ENCODE measurements at places on chromosomes 12 and 14. TPM values are rescaled to one million over a fixed set of nuclear protein-coding genes. Genes with fewer than 3 reads are reported as not detected.

PLXNC1 gene
- 55.9 TPM for total RNA-seq

GPR135 gene
- total RNA-seq, result 2.6 TPM

CDC42BPB gene
- total RNA-seq, result 79.8 TPM

P3H3 gene
- total RNA-seq, result 18.2 TPM

MMP19 gene
- total RNA-seq, result 49.3 TPM

PGF gene
- total RNA-seq, result 4.6 TPM

DNA sequence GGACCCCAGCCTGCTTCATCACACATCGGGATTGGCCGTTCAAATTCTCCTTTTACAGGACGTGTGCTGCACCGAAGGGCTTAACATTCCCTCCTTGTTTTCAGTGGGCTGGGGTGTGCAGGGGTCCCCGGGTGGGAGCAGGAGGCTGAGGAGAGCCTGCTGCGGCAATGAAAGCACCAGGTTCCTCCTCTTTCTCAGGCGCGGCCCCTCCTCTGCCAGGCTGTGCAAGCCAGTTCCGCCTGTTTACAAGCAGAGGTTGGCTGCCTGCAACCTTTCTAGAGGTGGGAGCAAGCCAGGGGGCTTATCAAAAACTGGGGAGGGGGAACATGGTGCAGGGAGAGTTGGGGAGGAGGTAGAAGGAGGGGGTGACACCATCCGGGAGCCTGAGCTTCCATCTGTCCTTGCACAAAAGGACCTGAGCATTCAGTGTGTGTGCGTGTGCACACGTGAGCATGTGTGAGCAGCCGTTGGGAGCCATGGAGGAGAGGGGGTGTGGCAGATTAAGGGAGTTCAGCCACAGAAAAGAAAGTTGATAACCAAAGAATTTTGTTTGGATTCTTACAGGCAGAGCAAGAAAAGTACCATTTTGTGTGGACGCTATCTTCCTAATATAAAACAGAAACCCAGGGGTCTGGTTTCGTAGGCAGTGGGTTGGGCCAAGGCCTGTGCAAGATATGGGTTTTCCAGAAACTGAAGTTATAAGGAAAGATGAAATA is 108.8 kb upstream of the RFLNA start:
- H3K36me3 ChIP-seq, result no peaks in the 10 kb centered on the region
- peaks cover 13% of the 10 kb centered on the region for H3K4me1 ChIP-seq
- H3K27ac ChIP-seq, result no peak overlapping the region
- no peak for DNase-seq
- no peaks in the 10 kb centered on the region for H3K27me3 ChIP-seq

- H3K27me3 ChIP-seq, result no peaks in the 10 kb centered on the region
- no peak for DNase-seq
- no peaks in the 10 kb centered on the region for H3K4me1 ChIP-seq
- no peaks in the 10 kb centered on the region for H3K36me3 ChIP-seq
- H3K27ac ChIP-seq, result no peak overlapping the region
- H3K4me3 ChIP-seq, result no peak overlapping the region
These were observed 138.7 kb downstream of the PDE3A start for GRCh38 chr12:20507056-20507455.

DNA sequence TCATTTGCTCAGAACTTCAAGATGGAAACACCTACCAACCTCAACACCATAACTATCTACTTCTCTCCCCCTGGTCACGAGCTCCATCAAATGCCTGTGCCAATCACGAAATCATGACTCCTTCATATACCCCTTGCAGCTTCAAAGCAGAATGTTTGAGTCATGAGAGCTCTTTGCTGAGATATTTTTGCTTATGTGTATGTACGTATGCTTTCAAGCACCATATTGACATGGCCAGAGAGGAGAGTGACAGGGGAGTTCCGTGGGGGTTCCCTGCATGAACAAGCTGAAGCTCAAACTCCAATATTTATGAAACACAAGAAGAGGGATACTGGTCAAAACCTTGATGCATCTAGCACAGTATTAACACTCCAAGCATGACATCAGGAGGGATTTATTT is 374.4 kb downstream of the DPF3 start:
- no peaks in the 10 kb centered on the region for H3K36me3 ChIP-seq
- H3K27ac ChIP-seq, result no peak overlapping the region
- no peaks in the 10 kb centered on the region for H3K27me3 ChIP-seq
- H3K4me3 ChIP-seq, result no peak overlapping the region
- no peaks in the 10 kb centered on the region for H3K4me1 ChIP-seq

DNA sequence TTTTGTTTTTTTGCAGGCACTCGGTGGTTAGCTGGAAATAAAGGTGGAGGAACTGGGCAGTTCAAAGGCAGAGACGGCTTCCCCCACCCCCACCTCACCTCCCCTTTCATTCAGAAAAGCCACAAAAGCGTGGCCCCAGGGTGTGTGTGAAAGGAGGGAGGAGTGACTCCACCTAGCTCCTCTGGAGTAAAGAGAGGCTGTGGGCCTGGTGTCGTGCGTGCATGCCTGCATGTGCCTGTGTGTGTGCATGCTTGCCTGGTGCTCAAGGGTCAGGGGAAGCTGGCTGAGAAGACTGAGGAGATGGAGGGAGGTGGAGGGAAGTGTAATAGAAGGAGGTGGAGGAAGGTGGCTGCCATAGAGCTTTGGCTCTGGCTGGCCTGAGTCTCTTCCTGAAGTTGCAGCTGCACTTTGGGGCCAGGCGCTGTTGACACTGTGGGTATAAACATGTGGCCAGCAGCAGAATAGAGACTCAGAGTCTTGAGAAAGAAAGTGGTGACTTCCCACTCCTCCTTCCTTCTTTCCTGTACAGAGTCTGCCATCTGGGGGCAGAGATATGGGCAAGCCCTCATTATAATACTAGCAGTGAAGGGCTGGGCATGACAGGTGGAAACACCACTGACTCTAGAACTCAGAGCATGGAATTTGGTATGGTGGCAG is 36.9 kb upstream of the SINHCAF start:
- no peaks in the 10 kb centered on the region for H3K4me1 ChIP-seq
- no peaks in the 10 kb centered on the region for H3K27me3 ChIP-seq
- H3K4me3 ChIP-seq, result no peak overlapping the region
- no peak overlapping the region for H3K27ac ChIP-seq

GRCh38 chr12:69501154-69501895 is 31.1 kb downstream of the FRS2 start:
- H3K27ac ChIP-seq, result no peak overlapping the region
- no peak for DNase-seq
- H3K27me3 ChIP-seq, result no peaks in the 10 kb centered on the region
- no peaks in the 10 kb centered on the region for H3K36me3 ChIP-seq
- H3K4me3 ChIP-seq, result no peak overlapping the region
- peaks cover 10% of the 10 kb centered on the region for H3K4me1 ChIP-seq

- no peak overlapping the region for H3K27ac ChIP-seq
- no peak overlapping the region for H3K4me3 ChIP-seq
- no peaks in the 10 kb centered on the region for H3K4me1 ChIP-seq
- peaks cover 26% of the 10 kb centered on the region for H3K27me3 ChIP-seq
- H3K36me3 ChIP-seq, result no peaks in the 10 kb centered on the region
- DNase-seq, result no peak
These were observed 159.9 kb downstream of the EGLN3 start for GRCh38 chr14:33790996-33791395.

DNA sequence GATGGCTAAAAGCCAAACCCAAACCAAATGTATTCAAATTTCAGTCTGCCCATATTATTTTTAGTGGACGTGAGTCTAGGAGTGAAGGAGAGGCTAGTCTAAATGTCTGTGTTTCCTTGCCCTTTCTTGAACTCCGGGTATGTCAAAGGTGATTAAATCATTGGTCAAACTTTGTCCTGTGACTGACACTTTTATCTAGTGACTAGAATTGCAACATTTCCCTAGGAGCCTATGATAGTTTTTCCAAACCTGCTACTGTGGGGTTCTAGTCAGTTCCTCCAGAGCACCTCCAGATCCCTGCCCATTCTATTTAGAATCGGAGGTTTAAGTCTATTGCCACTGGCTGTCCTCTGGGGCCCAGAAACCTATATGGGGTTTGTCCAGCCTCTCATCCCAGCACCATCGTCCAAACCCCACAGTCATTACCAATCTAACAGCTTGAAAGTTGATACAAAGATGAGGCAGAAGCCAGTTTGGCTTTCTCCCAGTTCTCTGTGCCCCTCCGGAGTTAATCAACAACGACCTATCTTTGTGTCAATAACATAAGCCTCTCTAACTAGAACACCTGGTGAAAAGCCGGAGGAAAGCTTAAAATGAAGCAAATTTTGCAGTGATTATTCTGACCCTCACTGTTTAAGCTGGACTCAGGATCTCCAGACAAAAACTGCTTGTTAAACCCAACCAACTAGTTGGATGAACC is 306.7 kb downstream of the ZFP36L1 start:
- no peak overlapping the region for H3K4me3 ChIP-seq
- no peaks in the 10 kb centered on the region for H3K27me3 ChIP-seq
- no peaks in the 10 kb centered on the region for H3K4me1 ChIP-seq
- H3K36me3 ChIP-seq, result no peaks in the 10 kb centered on the region
- DNase-seq, result no peak

DNA sequence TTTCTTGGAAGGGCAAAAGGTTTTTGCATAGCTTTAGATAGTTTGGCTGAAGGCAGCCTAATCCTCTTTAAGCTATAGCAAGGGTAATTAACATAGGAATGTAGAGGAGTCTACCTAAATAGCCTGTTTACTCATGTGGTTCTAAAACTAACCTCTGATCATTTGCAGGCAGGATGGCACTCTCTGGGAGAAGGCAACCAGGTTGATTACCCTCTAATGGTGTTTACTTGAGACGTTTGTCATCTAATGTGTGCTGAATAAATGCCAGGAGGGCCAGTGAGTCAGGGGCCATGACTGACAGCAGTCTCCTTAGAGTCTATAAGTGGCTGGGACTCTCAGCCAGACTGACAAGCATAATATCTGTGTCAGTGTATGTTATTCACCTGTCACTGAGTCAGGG is 286.4 kb downstream of the PCNX1 start:
- H3K4me1 ChIP-seq, result no peaks in the 10 kb centered on the region
- no peak for DNase-seq
- no peak overlapping the region for H3K4me3 ChIP-seq
- H3K36me3 ChIP-seq, result no peaks in the 10 kb centered on the region
- no peak overlapping the region for H3K27ac ChIP-seq
- no peaks in the 10 kb centered on the region for H3K27me3 ChIP-seq

- no peak overlapping the region for H3K27ac ChIP-seq
- H3K27me3 ChIP-seq, result no peaks in the 10 kb centered on the region
- no peaks in the 10 kb centered on the region for H3K36me3 ChIP-seq
These were observed 405.9 kb downstream of the TMTC2 start for GRCh38 chr12:83092606-83093005.

DNA sequence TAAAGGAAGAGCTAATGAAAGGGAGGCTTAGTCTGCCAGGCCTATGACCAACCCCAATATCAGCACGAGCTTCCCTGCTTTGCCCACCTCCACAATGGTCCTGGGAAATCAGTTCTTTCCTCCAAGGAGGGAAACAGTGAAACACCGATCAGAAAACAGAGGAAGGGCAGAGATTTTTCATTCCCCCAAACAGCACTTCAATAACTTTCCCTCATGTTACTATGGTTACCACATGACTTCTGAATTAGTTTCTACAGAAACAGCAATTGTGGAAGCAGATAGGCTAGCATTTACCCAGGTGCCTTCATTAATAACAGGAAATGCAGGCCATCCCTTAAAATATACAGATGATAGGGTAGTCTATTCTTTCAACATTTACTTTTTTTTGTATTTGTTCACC is 35.9 kb downstream of the TRIM9 start:
- H3K27ac ChIP-seq, result no peak overlapping the region
- H3K36me3 ChIP-seq, result no peaks in the 10 kb centered on the region
- H3K4me3 ChIP-seq, result no peak overlapping the region
- no peak for DNase-seq
- H3K27me3 ChIP-seq, result no peaks in the 10 kb centered on the region

DNA sequence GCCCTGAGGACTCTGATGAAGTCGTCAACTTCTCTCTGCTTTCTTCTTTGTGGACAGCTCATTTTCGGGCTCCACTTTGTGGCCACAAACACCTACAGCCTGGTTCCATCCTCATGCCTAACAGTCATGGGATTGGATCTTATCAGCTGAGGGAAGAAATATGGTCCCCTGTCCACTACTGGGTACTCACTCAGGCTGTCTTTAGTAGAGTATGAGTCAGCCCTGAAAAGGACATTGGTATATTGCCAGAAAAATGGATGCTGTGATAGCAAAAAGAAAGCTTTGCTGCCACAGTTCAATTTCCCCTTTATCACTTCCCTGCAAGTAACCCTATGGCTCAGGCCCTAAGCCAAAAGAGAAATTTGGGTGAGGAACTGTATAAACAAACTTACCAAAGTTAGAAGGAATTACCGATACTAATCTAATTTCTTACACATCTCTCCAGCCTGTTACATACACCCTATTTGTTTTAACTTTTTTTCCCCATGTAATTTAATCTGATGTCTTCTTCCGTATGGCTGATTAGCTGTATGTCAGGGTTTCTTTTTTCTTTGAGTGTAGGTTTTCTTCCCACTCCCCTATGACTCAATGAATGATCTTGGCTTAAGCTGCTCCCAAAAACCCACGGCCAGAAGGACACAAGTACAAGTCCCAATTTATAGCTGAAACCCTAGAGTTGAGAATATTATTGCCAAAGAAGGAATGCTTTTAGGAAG is 29.1 kb downstream of the MTHFD1 start:
- DNase-seq, result no peak
- H3K36me3 ChIP-seq, result no peaks in the 10 kb centered on the region
- H3K4me3 ChIP-seq, result no peak overlapping the region
- H3K27ac ChIP-seq, result no peak overlapping the region
- H3K4me1 ChIP-seq, result no peaks in the 10 kb centered on the region

DNA sequence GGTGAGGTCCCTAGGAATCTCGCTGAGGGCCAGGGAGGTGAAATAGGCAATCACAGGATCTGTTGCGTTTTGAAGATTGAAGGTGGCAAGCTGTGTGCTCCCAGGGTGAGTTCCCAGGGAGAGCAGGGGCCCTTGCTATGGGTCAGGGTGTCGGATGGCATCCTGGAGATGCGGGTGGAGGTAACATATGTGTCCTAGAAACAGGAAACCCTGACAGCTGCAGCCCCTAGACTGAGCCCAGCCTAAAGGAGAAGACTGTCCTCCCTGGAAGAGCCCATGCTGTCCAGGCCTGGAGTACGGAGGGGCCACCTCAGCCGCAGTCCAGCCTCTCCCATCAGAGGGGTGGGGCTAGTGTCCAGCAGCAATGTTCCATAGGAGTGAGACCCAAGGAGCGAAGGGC is 194.2 kb downstream of the NTF3 start:
- no peak overlapping the region for H3K27ac ChIP-seq
- H3K36me3 ChIP-seq, result no peaks in the 10 kb centered on the region
- no peaks in the 10 kb centered on the region for H3K4me1 ChIP-seq
- H3K27me3 ChIP-seq, result no peaks in the 10 kb centered on the region
- H3K4me3 ChIP-seq, result no peak overlapping the region

DNA sequence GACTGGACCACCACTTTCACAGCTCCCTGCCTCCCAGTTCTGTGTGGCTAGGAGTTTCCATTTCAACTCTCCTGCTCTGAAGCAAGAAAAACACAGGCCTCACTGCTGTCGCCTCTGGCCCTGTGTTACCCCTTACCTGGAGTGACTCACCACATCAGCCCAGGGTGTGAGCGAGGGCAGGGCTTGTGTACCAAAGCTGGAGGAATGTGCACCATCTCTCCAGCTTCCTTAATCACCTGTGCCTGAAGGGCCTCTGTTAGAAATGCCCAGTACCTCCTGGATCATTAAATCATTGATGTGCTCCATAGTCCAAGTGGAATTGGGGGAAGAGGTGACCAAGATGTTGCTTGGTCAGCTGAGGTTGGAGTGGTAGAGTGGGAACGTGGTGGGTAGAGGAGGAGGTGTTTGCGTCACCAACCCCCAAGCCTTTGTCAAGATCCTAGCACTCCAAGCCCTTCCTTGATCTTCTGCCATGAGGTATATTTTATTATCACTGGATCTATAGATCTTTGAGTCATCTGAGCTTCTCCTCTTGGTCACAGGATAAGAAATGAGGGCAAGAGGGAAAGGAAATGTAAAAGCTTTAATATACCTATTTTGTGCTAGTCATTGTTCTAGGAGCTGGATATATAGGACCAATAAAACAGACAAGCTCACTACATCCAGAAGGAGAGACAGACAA is 51.3 kb downstream of the SSPN start:
- no peak overlapping the region for H3K27ac ChIP-seq
- no peaks in the 10 kb centered on the region for H3K4me1 ChIP-seq
- DNase-seq, result no peak
- H3K27me3 ChIP-seq, result no peaks in the 10 kb centered on the region
